NCI-H1048 (cell line): ENCODE measurements at places on chromosomes 13 and 19.
A peak's percentile ranks its signal among the peaks of the same experiment; 100 is the strongest.

- no peak for DNase-seq
Observed at GRCh38 chr19:18417250-18418028, 1.8 kb upstream of the SSBP4 start.

- DNase-seq, result no peak
Observed at GRCh38 chr19:52691737-52692136, 43.1 kb downstream of the ZNF611 start.

DNA sequence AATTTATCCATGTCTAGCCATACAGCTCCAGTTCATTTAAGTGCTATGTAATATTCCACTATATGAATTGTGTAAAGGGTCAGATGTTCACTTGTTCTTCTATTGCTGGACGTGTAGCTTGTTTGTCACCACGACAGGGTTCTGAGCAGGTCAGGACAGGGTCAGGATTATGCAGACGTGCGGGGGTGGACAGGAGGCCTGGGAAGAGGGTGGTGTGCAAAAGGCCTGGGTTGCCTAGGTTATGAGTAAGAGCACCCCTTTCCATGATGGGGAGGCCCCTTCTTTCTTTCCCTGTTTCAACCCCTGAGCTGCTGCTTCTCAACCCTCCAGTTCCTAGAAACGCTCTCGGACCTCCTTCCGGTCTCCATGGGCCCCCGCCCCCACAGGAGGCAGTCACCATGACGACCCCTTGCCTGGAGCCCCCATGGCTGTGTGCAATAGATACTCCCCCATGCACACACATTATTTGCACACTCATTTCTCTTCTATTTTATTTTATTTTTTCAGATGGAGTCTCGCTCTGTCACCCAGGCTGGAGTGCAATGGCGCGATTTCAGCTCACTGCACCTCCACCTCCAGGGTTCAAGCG, 2.0 kb downstream of the EXOC3L2 start:
- no peak for DNase-seq

DNA sequence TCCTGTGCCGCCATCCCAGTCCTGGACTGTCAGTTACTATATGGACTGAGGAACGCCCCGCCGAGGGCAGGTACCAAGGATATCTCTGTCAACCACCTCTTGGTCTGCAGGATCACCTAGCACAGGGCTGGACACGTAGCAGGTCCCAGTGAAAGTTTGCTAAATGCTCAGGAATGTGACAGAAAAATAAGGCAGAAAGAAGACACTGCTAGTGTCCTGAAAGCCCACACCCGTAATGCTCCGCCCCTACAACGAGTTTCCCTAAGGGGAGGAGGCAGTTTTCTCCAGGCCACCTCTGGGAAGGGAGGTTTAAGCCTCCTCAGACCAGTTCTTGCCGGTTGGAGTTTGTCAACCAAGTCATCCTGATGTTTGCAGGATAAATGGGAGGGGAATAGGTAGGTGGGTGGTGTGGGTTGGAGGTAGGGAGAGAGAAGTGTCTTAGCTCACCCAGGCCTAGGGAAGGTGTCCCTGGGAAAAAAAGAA, 1.7 kb upstream of the SERTAD3 start:
- no peak for DNase-seq

- DNase-seq, result peak; percentile 31
Observed at GRCh38 chr19:33302974-33303790, 848 bp upstream of the CEBPA start.

GRCh38 chr13:58085819-58086218, 454.3 kb downstream of the PCDH17 start:
- DNase-seq, result no peak

GRCh38 chr19:18280247-18281081, 958 bp downstream of the JUND start:
- DNase-seq, result peak; percentile 28

- no peak for DNase-seq
Observed at GRCh38 chr13:39364947-39365468, 238.0 kb downstream of the LHFPL6 start.

GRCh38 chr13:51524829-51525566, 59.3 kb upstream of the WDFY2 start:
- no peak for DNase-seq

DNA sequence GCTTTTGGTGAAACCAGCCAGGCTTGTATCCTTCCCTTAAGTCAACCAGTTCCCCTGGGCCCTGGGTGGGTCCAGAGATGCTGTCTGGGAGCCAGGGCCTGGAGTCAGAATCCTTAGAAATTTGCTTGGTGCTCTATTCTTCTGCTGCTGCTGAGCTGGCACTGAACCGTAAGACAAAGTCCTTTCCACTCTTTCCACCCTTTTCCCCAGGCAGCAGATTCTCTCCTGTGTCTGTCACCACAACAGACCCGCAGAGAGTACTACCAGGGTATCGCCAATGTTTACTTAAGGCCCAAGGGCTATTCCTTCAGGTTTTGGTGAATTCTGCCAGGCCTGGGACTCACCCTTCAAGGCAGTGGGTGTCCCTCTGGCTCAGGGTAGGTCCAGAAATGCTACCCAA, 12.2 kb downstream of the IFT88 start:
- no peak for DNase-seq

GRCh38 chr19:39401549-39402345, 4.9 kb upstream of the ZFP36 start:
- no peak for DNase-seq

DNA sequence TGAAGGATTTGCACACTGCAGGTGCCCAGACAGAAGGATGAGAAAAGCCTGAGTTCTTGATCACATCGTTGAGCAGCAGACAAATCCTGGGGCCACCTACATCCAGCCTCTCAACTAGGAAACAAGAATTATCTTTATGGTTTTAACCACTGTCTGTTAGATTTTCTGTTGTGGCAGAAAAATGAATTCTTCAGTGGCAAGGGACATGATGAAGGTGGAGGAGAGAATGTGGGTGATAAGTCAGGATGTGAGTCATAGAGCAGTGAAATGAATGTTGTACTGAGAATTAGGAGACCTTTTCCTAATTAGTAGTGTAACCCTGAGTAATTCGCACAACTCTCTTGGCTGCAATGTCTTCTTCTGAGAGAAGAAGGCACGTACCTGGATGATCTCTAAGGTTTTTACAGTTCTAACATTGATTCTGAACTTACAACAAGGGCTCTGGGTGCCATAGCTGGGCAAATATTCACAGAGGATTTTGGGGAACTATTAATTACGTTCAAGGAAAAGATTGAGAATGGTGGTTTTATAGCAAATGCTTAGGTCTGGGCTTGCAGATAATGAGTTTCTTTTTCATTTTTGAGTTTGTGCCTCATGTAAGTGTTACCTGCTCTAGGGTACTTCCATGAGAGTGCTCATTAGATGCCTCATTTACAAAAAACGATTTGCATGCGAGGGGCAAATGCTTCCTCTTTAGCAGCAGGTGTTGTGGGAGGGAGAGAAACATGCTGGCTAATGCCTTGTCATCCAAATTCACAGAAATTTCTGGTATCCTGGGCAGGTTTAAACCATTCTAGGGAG, 111.0 kb upstream of the KL start:
- no peak for DNase-seq

DNA sequence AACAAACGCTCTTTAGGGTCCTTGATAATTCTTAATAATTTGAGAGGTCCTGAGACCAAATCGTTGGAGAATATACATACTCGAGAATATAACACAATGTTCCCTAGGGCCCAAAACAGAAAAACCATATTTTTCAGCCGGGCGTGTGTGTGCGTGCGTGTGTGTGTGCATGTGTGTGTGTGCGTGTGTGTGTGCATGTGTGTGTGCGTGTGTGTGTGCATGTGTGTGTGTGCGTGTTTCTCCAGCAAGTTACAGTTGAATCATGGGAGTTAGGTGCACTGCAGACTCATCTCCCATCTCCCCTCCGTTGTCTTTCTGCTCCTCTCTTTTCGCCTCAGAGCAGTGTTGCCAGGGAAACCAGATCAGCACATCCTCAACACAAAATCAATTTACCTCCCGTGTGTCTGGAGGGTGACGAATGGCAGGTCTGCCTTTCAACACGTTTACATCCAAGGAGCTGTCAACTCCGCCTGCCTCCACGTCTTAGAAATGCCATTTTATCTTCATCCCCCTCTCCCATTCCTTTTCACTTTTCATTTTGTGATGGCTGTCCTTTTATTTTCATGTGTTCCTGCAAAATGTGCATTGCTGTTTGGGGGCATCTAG, 8.3 kb upstream of the PNMA8B start:
- DNase-seq, result no peak

- no peak for DNase-seq
Observed at GRCh38 chr19:30783936-30784335, 411.8 kb downstream of the ZNF536 start.

DNA sequence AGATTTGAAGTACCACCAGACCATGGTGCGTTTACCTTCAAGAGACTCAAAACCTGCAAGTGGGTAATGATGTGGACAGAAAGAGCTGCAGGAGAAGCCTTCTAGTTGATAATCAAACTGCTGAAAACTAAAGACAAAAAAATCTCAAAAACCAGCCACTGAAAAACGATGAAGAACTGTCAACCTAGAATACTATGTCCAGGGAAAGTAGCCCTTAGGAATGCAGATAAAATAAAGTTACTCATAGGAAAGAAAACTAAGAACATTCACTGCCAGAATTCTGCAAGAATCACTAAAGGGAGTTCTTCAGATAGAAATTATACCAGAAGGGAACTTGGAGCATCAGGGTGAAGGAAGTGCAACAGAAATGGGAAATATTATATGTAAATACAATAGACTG, 5.3 kb downstream of the ZNF470 start:
- no peak for DNase-seq

DNA sequence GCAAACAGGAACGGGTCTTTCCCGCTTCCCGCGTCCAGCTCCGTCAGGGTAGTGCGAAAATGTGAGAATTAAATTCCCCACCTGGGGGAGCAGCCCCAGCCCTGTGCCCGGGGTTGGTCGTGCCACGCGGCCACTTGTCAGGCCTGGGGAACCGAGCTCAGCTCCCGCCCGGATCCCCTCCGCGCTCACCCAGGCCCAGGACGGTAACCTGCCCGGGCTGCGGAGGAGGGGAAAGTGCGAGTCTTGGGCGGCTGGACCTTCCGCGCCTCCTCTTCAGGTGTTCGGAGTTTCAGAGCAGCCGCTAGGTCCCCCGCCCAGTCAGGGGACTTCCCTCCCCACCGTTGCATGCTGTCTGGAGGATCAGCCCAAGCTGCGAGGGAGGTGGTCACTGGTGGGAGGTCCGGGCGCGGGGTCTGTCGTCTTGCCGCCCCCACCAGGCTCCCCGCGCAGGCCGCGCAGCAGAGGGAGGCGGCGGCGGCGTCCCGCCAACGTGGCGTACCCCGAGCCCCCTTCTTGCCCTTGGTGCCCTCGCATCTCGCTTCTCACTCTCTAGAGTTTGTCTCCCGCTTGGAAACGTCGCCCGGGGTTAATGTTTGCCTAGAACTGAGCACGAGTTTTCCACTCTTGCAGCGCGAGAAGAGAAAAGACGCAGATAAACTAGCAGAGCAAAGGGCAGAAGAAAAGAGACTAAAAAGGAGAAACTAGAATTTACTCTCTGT, 8.1 kb downstream of the URAD start:
- no peak for DNase-seq

DNA sequence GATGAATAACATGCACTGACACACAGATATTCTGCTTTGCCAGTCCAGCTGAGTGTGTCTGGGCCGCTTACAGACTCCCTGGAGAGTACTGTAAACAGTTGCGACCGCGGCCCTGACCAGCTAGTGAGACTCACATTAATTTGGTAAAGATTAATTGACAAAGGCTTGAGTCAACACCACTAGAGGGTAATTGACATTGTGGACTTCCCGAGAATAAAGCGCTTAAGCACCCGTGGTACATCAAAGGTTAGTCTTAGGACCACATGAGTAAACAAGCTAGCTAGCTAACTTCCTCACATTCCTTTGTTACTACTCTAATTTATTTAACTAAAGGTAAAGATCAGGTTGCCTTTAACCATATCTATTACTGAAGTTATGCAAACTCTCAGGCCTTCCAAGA, 624.4 kb upstream of the ARGLU1 start:
- DNase-seq, result no peak

DNA sequence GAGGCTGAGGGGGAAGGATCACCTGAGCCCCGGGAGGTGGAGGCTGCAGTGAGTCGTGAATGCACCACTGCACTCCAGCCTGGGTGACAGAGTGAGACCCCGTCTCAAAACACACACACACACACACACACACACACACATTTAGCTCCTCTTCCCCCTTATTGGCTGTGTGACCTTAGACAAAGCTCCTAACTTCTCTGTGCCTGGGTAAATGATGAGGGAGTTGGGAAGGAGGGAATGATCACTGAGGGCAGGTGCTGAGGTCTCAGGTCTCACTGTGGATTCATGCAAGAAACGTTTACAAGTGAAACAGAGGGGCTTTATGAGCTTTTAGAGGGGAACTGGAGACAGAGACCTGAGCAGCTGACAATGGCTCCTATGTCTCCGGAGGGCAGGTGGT, 16.9 kb upstream of the BCL3 start:
- DNase-seq, result no peak

DNA sequence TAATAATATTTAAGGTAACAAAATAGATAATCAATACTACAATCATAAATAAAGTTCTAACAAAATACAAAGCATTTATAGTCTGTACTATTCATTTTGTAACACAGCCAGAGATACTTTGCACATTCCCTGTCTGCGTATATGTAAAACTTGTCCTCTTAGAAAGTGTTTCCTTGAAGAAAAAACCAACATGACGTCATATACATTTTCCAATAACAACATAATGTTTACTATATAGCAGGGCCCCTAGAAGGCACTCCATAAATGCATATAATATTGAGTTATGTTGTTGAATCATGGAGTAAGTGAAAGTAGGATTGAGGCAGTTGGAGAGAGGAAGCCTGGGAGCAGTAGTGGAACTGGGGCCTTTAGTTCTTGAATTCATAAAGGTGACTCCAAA, 371.4 kb upstream of the HTR2A start:
- DNase-seq, result no peak

GRCh38 chr13:75494491-75494890, 12.5 kb upstream of the TBC1D4 start:
- DNase-seq, result no peak

- DNase-seq, result no peak
Observed at GRCh38 chr13:30697177-30697953, 38.0 kb upstream of the ALOX5AP start.

DNA sequence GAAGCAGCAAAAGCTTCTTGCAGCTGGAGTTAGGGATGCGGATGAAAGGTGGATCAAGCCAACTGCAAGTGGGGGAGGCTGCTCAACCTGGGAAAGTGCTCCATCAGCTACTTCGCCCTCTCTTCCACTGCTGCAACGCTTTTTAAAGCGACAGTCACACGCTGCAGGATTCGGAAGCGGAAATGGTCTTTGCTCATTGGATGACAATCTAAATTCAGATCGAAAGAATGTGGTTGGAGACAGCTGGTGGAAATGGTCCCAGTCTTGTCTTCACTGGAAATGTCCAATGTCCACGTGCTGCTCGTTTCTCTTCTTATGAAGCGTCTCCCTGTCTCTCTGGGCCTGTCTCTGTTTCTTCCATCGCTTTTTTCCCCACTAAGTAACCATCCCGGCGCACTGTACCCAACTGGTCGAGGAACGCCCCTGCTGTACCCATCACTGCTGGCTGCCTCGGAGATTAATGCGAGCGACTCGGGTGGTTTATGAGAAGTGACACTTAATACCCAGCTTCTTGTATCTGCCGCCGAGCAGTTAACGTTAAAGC, 2.1 kb upstream of the FGF9 start:
- no peak for DNase-seq
